ENCODE measurements at places on chromosomes 3 and 15. TPM values are rescaled to one million over a fixed set of nuclear protein-coding genes. Genes with fewer than 3 reads are reported as not detected.

The SCAANT1 gene
- total RNA-seq = not detected

The MEGF11 gene
- total RNA-seq = not detected

The PLA1A gene
- total RNA-seq = not detected

The CPNE4 gene
- not detected for total RNA-seq

The FAM107A gene
- not detected for total RNA-seq

The EPHA3 gene
- not detected for total RNA-seq

The DNAH12 gene
- not detected for total RNA-seq

The VEPH1 gene
- under 0.01 TPM for total RNA-seq

The TRH gene
- total RNA-seq = not detected

The SMCO1 gene
- not detected for total RNA-seq

The CTSH gene
- 36.6 TPM for total RNA-seq

The C3orf20 gene
- not detected for total RNA-seq

The KBTBD12 gene
- total RNA-seq = not detected

The ROPN1 gene
- not detected for total RNA-seq

The SLCO2A1 gene
- total RNA-seq = 0.05 TPM

The GPR62 gene
- not detected for total RNA-seq

The CCDC39 gene
- not detected for total RNA-seq

All from airway epithelial cell (primary cell).